ENCODE measurements at places on chromosomes 12 and 14. TPM values are rescaled to one million over a fixed set of nuclear protein-coding genes. Genes with fewer than 3 reads are reported as not detected.

DNA sequence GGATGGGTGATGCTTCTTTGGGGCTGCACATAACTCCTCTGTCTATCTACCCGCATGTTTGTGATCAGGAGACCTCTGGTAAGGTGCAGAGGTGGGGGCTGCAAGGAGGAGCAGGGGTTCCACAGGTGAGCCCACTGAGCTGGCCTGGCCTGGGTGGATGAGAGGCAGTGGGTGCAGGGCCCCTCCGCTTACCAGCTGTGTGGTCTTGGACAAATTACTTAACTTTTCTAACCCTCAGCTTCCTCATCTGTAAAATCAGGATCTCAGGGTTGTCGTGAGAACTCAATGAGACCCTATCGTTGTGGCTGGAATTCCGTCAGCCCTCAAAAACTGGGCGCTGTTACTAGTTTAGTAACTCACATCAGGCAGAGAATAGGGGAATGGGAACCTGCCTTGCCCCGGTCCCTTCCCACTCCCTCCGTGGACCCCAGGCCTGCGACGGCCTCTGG, 7.5 kb downstream of the PTPN6 start:
- no peak for DNase-seq

- DNase-seq, result peak; percentile 66
Measured at GRCh38 chr12:67910360-67911274, 78.6 kb upstream of the IFNG-AS1 start.

DNA sequence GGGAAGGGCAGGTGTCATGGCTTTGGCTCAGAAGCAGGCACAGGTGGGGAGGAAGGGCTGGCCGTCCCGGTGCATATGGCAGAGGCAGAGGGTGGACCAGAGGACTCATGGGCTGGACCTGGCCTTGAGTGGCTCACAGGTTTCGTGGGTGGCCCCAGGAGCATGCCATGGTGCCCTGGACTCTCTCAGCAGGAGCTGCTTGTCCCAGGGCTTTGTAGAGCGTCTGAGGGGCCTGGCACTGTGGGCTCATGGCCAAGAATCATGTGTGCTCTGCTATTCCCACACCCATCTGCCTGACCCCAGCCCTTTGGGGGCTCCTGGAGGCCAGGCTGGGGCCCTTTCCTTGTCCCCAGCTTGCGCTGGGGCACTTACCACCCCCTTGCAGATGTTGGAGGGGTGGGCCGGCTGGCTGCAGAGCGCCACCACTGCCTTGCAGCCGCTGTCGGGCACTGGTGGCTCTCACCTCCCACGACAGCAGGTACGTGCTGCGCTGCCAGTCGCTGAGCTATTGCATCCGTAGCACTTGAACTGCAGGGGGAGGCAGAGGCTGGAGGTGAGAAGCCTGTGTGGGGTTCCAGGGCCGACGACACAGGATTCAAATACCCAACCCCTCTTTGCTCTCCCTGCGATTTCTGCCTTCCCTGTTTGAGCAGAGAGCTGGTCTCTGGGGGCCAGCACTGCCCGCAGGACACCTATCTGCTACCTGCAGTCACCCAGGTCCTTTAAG, 187.4 kb upstream of the PRMT8 start:
- DNase-seq, result no peak

GRCh38 chr12:6551496-6552139, 4.2 kb downstream of the IFFO1 start:
- peak; percentile 68 for DNase-seq

NFE2 gene
- total RNA-seq, result 9.9 TPM

DNA sequence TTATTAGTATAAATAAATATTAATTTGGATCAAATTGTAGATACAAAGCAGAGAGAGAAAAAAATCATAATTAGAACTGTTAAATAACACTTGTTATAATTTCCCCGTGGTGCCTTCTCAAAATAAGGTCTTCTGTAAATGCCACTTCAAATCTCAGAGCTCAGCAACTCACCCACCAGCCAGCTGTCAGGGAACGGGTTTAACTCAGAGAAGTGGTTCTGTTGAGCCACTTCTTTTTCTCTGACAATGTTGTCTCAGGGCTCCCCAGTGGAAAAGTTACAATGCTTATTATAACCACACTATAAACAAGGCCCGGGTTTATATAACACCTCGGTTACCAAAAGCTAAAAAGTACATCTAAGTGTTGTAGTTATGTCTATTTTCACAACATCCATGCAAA, 452.6 kb downstream of the GLT1D1 start:
- DNase-seq, result no peak

- no peak for DNase-seq
Measured at GRCh38 chr12:128637642-128638606, 185.8 kb downstream of the SLC15A4 start.

GRCh38 chr14:98684468-98684867, 587.5 kb downstream of the BCL11B start:
- no peak for DNase-seq

DNA sequence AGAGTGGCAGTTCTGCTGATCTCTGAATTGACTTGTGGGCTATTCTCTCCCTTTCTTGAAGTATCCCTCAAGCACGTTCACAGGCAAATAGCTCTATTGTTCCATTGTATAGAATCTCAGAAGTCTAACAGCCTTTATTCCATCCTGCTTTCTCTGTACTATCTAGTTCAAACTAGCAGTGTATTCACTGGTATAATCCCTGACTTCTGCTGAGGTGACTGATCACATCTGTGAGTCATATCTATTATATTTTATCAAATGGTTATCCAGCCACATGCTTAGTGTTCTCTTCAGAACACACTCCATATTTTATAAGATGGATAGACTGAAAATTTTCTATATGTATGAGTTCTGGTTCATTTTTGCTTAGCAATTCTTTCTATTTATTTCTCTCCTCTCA, 866.1 kb downstream of the C12orf50 start:
- no peak for DNase-seq

DNA sequence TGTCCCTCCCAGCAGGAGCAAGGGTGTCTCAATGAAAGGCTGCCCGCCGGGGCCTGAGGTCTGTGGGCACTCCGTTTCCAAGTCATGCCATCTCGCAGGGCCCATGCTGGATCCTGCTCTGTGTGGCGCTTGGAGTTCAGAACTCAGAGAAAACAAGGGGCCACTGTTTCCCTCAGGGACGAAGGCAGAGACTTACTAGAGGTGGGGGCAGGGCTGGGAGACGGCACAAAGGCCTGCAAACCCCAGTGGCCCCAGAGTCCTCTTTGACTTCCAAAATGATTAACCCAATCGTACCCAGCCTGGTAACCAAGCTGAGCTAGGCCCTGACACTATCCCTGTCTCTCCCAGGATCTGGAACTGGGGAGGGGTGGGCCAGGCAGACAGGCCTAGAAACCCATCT, 95.8 kb downstream of the ITPK1 start:
- DNase-seq, result no peak

- DNase-seq, result peak; percentile 93
Measured at GRCh38 chr12:25692115-25693035, 139.3 kb upstream of the LMNTD1 start.

STYK1 gene
- total RNA-seq, result 0.74 TPM

GRCh38 chr14:81329640-81330381, 70.3 kb downstream of the STON2 start:
- no peak for DNase-seq

SOAT2 gene
- total RNA-seq, result 0.57 TPM

GRCh38 chr14:94935706-94936300, 165.9 kb upstream of the GSC start:
- no peak for DNase-seq

APOF gene
- total RNA-seq, result not detected

DNA sequence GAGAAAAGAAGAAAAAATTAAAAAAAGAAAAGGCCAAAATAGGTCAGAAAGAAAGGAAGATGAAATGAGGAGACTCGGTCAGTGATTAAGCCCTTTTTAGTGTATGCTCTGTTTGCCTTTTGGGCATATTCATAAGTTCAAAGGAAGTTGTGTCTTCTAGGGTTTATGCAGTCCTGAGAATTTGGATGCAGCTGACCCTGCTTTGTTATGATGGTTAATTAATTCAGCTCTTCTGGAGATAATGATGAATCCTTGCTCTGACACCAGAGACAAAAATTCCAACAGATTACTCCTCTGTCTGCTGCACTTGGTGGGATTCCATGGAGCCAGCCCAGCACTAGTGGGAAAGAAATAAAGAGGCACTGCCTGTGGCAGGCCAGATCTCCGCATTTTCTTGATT, 4.5 kb upstream of the SLC7A8 start:
- DNase-seq, result no peak

DNA sequence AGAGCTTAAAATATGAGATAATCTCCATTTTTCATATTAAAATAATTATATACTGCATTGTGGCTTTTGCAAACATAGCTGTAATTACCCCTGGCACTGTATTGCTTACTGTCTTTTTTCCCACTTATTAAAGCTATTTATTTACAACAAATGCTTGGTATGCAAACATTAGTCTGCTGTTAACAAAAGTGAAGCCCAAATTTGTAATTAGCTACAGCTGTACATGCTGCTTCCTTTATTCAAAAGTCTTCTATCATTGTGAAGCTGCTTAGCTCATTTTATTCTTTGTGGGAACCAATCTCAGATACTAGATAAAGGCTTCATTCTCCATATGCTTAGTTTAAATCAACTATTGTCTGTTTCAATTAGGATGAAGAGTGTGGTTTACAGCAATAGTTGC, 425.8 kb upstream of the FOXG1 start:
- DNase-seq, result no peak

MAP3K12 gene
- 18.5 TPM for total RNA-seq

DNA sequence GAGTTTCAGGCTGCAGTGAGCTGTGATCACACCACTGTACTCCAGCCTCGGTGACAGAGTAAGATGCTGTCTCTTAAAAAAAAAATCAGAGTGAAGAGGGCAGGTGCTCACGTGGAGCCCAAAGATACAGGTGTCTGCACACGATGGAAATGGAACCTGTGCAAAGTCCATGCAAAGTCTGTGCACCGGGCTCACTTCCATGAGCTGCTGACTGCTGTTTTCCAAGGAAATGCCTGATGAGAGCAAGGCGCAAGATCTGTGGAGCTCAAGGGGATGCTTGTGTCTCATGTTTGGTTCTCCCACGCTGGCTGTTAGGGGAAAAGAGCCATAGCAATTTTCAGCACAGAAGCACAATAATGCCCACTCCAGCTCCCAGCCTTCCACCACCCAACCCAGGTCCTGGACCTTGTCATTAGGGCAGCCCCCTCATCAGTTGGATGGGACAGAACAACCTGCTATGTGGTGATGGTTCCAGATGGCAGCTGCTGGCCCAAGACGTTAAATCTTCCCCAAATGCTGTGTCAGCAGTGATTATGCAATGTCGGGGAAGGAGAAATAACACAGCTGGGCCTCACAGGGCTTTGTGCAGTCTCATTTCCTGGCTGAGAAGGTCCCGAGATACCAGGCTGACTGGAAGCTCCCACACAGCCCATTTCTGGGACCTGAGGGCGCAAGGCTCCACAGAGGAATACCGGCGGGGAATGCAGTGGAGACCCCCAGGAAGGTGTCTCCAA, 27.9 kb upstream of the DICER1 start:
- no peak for DNase-seq

DNA sequence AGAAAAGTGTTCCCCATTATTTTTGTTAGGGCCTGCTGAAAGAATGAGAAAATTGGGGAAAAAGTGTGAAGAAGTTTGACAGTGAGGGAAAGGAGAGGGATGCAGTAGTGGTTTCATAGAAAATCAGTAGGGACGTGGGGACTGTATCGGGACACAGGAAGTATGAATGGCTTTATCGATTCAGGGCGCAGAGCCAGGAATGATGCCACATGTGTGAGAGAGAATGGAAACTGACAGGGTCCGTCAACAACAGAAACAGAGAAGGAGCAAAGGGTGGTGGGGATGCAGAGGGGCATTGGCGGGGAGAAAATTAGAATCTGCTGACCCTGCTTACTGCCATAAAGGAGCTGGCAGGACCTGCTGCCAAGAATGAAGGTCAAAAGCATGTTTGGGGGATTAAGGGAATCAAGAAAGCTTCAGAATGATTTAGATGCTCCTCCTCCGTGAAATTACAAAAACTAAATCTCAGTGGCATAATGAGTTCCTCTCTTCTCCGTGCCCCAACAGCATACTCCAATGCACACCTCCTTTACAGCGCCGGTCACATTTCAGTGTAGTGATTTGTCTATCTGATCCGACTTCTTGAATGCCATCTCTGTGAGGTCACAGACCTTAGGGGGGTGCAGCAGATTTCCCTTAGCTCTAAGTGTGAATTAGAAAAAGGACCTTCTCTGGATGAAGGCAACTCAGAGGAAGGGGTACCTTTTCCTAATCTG, 92.6 kb downstream of the EMP1 start:
- no peak for DNase-seq

Data from cardiac muscle cell (in vitro differentiated cells and primary cell).